NCI-H1105 treated with DMSO at 0.1 percent for 48 hours (cell line): ENCODE measurements at places on chromosomes 4 and X.

DNA sequence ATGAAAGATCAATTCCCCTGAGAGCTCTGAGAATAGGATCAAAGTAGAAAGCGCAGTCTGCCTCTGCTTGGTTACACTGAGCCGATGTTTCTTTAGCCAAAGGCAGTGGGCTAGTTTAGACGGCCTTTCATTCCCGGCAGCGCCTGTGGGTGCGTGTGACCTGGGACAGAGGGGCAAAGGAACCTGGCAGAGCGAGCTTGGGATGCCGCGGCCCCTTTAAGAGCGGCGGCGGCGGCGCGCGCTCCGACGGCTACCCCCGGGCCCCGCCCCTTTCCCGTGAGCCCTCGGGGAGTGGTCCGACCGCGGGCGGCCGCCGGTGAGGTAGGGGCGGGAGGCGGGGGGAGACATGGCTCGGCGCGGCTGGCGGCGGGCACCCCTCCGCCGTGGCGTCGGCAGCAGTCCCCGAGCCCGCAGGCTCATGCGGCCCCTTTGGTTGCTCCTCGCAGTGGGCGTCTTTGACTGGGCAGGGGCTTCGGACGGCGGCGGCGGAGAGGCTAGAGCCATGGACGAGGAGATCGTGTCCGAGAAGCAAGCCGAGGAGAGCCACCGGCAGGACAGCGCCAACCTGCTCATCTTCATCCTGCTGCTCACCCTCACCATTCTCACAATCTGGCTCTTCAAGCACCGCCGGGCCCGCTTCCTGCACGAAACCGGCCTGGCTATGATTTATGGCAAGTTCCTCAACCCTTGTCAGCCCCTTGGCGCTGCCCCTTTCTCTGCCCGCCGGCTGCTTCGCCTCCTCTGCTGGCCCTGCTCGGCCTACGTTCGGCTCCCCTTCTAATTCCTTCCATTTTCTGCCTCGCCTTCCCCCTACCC lies at the start of gene SLC9A6:
SLC9A6 (plus strand) TSS at position 279 of the 816 bp plus-strand sequence; CDS start at position 503, 224 bp downstream.
- peak; percentile 52 for DNase-seq

DNA sequence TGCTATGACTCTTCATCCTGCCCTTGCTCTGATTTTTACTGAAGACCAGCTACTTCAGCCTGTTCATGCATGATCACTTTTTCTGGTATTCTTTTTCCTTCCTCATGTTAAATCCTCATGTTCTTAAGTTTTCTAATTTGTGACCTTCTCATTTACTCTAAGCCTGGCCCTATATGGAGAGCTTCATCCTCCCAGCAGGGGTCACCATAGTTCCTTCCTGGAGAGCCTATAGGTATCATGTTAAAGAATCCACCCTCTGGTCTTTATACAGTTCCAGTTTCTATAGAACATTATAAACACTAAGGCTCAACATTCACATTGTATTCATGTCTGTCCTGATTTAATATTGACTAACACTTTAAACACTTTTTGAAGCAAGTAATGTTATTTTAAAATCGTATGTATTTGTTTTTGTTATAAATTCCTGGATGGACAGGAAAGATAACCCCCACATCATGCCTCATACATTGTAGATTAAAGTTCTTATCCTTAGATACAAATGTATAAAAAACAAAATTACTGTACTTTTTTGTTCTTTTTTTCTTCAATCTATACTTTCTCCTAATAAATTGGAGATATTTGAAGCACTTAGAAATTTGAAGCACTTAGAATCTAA lies 53.8 kb upstream of the OTUD4 start:
- DNase-seq = peak; percentile 57

- DNase-seq = no peak
Observed at GRCh38 chr4:113971706-113972360, 7.6 kb downstream of the ARSJ start.

DNA sequence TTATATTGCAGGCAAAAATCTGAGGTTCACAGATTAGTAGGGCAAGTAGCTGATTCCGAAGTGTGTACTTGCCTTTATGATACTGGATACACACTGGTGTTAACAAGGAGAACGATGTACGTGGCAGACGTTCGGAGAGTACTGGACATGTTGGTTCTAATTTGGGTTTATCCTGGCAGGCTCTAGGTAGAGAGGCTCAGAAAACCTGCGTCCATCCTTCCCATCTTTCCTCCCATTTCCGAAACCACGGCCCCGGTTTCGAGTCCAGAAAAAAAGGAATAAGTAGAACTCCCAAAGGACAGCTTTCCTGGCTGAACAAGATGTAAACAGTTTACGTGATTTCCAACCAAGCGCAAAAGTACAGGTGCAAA lies 351 bp upstream of the SLC30A9 start:
- DNase-seq = peak; percentile 26

- no peak for DNase-seq
Observed at GRCh38 chr4:185573651-185574199, 38.4 kb upstream of the PDLIM3 start.

- no peak for DNase-seq
Observed at GRCh38 chr4:65911720-65912119, 241.4 kb upstream of the EPHA5 start.

GRCh38 chr4:7804756-7805385 lies 134.8 kb downstream of the AFAP1 start:
- no peak for DNase-seq

DNA sequence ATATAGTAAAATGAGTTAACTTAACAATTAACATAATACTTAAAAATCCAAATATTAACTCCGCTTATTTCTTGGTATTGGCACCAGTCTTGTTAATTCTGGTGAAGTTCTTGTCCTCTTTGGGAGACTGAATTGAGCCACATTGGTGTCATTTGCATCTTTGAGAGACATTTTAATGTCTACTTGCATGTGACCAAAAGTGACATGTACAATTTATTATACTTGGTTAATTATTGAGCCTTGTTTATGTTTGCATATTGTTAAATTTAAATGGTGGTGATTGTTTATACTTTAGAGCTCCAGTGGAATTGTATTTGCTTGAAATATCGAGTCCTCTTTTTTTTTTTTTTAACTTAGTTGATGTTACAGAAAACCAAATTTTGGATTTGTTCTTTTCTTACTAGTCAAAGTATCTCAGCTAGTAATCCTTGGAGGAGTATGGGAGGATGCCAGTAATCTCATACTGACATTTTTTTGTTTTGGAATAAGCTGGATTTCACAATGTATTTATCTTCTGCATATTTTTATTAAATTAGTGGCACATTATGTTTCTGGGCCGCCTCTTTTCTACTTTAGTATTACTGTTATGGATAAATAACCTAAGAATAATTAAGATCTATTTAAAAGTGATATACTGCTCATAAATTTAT lies 3.9 kb downstream of the SPCS3 start:
- no peak for DNase-seq

DNA sequence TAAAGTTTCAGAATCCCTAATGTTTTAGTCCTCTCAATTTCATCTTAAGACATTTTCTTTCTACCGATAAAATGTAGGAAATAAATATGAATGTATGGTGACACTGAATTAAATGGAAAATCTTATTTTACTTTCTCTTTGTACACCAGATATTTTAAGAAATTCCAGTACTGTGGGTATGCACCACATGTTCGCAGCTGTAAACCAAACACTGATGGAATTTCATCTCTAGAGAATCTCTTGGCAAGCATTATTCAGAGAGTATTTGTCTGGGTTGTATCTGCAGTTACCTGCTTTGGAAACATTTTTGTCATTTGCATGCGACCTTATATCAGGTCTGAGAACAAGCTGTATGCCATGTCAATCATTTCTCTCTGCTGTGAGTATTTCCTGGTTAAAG lies 26.9 kb downstream of the C4orf46 start:
- DNase-seq = no peak

DNA sequence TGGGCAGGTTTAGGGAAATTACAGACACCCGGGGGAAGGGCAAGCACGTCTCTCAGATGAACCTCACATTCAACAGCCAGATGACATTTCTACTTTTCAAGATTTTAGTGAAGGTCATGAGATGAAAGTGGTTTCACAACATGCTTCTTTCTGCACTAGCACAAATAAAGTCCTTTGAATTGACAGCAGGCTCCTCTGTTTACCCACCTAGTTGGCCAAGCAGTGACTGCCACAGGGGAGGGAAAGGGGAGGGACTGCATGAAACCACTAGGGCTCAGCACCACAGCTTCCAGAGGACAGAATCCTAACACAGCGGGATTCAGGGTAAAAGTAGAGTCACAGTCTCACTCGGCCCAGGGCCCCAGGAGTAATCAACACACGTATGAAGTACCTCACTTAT lies 6.2 kb downstream of the RAB40A start:
- no peak for DNase-seq

DNA sequence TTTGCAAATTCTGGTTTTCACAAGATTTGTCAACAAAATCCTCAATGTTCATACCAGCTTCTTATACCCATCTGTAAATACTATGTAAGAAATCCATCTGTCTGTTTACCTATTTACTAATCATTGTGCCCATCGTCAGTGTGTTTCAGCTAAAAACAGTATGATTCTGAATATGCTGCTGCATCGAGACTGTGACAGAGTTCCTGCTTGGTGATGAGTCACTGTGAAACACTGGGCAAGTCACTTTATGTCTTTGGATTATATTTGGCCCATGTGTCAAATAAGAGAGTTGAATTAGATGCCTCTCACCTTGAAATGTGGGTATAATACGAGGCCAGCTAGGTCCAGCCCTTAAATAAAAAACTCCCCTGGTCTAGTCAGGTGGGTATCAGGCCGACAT lies 79.3 kb downstream of the CBLL2 start:
- no peak for DNase-seq
